NCI-H2081 (cell line): ENCODE measurements at places on chromosomes 16 and 17.

DNA sequence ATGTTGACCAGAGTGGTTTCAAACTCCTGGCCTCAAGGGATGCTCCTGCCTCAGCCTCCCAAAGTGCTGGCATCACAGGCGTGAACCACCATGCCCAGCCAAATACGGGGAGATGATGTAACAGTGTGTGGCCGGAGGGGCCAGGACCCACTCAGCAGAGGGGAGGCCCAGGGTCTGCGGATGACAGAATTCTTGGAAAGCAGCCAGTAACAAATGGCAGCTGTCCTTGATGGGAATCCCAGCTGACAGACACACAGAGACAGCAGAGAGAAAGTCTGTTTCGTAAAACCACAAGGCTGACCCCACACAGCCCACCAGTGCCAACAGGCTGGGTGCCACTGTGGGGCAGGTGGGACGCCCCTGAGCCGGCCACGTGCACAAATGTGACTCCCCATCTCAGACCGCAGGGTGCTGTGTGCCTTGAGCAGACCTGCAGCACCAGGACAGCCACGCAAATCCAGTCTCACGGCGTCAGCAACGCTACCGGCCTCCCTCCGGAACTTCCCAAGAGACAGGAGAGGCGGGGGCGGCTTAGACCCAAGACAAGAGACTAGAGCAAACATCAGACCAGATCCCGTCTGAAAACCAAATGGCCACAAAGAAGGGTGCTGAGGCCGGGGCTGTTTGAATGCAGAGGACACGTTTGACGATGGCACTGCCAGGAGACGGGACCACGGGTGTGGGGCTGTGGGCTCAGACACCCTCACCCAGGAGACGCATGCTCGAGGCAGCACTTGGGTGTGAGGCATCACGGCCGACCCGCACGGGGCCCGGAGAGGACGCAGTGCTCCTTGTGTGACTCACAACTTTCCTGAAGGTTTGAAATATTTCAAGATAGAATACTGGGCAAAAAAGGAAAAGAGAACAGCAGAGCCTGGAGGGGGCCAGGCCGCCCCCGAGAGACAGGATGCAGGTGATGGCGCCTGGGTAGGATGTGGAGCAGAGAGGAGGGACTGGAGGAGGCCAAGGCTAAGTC lies 24.6 kb downstream of the CTU2 start:
- no peak for DNase-seq

DNA sequence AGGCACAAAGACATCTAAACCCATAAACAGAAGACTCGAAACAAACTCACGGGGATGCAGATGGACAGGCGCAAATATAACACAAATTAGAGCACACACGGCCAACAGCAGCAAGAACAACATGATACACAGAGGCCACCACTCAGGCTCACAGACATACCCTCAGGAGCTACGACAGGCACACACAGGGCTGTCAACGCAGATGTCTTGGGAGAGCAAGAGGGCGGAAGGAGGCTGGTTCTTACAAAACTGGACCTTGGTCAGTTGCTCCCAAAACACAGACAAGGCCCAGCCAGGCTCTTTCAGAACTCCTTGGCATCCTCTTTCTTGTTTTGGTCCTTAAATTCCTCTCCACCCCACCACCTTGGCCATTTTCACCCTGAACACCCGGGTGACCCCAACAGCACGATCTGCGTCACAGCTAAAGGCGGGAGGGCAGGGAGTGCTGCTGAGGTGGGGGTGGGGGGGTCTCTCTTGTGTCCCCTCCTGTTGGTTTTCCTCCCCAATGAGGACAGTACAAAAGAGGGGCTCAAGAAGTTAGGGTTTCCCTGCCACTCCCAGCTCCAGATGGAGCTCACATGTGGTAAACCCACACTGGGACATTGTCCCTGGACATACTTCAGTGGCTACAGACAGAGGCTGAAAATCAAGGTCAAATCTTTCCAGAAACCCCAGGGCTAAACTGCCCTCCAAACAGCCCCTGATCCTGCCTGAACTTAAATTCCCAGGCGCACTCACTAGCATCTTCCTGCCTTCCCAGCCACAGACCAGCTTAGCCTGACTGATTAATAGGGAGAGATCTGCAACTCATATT lies 221.3 kb downstream of the C16orf78 start:
- no peak for DNase-seq

DNA sequence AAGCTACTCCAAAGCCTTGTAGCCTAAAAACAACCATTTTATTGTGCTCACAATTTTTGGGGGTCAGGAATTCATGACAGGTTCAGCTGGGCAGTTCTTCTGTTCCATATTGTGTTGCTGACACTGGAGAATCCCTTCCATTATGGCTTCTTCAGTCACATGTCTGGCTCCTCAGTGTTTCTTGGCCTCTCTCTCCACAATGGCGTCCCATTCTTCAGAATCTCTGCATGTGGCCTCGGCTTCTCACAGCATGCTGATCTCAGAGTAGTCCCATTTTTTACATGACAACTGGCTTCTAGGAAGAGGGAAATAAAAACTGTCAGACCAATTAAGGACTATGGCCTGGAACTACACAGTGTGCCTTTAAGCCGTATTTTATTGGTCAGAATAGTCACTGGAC lies 49.7 kb downstream of the NF1 start:
- no peak for DNase-seq

GRCh38 chr16:68463904-68464303 lies 15.6 kb upstream of the SMPD3 start:
- DNase-seq, result no peak
